ENCODE measurements at places on chromosomes 13 and 19. TPM values are rescaled to one million over a fixed set of nuclear protein-coding genes. Genes with fewer than 3 reads are reported as not detected.

TMEM145 gene
- 1.3 TPM for total RNA-seq

CEACAM16 gene
- not detected for total RNA-seq

PTGER1 gene
- total RNA-seq: 1.2 TPM

FXYD5 gene
- total RNA-seq: 97.7 TPM

ADGRE3 gene
- total RNA-seq: not detected

OR4F17 gene
- total RNA-seq: not detected

TEKTIP1 gene
- total RNA-seq: not detected

ZNF534 gene
- total RNA-seq: not detected

SCN1B gene
- 3.4 TPM for total RNA-seq

FXYD7 gene
- 15.9 TPM for total RNA-seq

MRPL54 gene
- 47.3 TPM for total RNA-seq

NCAN gene
- 8.0 TPM for total RNA-seq

RASAL3 gene
- 1.9 TPM for total RNA-seq

SLC5A5 gene
- 2.1 TPM for total RNA-seq

DIRAS1 gene
- total RNA-seq: 18.6 TPM

Data from GM23338 (cell line).